ENCODE measurements at places on chromosomes 13 and 19.
A peak's percentile ranks its signal among the peaks of the same experiment; 100 is the strongest.

GRCh38 chr13:60363288-60363687 is 33.7 kb upstream of the TDRD3 start:
- DNase-seq, result no peak

- no peak for DNase-seq
Measured at GRCh38 chr19:38650911-38651584, 3.6 kb downstream of the ACTN4 start.

GRCh38 chr13:72726726-72727416 is 558 bp downstream of the MZT1 start:
- peak; percentile 50 for DNase-seq

DNA sequence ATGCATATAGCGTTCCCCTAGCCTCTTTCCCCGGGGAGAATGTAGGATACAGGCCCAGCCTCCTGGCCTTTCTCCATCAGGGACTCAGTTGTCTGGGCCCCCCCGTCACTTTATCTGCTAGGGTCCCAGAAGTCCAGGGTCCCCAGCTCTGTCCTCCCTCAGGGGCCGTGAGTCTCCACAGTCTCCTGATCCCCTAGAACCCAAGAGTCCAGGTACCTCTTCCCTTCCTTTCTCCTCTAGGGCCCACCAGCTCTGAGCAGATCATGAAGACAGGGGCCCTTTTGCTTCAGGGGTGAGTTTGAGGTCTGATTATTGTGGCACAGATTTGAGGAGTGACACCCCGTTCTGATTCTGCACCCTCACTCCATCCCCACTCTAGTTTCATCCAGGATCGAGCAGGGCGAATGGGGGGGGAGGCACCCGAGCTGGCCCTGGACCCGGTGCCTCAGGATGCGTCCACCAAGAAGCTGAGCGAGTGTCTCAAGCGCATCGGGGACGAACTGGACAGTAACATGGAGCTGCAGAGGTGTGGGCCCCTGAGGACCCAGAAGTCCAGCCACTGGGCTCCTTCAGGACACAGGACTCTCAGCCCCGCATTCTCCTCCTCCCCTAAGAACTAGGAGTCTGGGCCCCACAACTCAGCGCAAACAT is 758 bp downstream of the BAX start:
- DNase-seq, result no peak

- no peak for DNase-seq
Measured at GRCh38 chr13:112001571-112001970, 65.4 kb upstream of the SOX1 start.

Data from NCI-H1694 treated with DMSO at 0.1 percent for 48 hours (cell line).